Left ventricle myocardium inferior (tissue), 1 donor: ENCODE measurements at places on chromosomes 4 and X. TPM values are rescaled to one million over a fixed set of nuclear protein-coding genes. Genes with fewer than 3 reads are reported as not detected.

CMC4 gene
- 28.1 TPM for total RNA-seq

- no peak for DNase-seq
Measured at GRCh38 chrX:11585174-11585573, 80.5 kb downstream of the ARHGAP6 start.

DNA sequence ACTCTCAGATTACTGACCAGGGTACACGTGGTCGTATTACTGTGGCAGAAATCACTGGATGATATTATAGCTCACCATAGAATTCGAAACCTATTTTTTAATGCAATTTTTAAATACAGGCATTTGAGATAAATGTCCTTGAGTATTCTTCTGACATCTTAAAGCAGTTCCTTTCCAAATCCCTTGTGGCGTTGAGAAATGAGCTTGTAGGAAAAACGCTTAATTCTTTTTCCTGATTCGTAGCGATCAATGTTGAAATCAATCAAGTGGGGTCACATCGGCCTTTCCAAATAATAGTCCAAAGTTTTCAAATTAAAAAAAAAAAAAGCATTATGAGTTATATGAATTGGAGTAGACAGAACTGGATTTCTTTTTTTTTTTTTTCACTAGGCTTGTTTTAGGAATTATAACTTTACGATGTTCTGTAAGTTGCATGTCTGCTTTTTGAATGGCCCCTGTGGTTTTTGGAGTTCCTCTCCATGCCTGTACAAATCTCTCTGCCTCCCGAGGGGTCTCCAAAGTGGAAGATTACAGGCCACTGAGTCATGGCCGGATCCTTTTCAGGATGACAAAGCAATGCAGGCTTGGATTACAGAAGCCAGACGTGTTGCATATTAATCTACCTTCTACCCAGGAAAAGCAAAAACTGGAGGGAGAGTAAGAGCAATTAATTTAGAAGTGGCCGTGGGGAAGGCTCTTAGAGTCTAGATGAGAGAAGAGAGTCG is 226.1 kb downstream of the SHOX start:
- DNase-seq, result no peak

- no peak for DNase-seq
Measured at GRCh38 chr4:83207497-83208101, 77.0 kb downstream of the COQ2 start.

GRCh38 chr4:153729895-153730294 is 29.9 kb downstream of the RNF175 start:
- DNase-seq, result no peak

DNA sequence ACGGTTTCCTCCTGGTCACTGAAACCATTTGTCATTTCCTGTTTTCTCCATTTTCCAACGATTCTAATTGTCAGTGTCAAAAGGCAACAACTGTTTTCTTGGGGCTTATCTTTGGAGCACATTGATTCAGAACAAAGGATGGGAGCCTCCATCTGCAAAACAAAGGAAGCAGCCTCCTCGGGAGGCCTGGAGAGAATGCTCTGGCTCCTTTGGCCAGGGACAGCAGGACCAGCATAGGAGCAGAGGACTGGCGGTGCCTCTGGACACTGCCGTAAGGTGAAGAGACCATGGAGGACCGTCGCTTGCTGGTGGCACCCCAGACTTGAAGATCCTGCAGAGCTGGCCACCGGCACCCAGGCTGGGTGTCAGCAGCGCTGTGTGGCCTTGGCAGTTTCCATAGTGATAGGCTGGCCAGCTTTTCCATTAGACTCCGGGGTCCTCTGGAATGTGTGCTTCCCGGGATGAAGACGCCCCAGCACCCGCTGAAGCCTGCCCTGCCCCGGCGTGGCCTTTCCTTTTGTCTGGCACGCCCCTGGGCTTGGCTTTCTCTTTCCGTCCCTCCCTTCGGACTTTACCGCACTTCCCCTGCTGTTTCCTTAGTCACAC is 61.1 kb upstream of the MTM1 start:
- DNase-seq, result peak; percentile 25

- DNase-seq, result no peak
Measured at GRCh38 chrX:106950381-106950780, 30.2 kb downstream of the CLDN2 start.

DNA sequence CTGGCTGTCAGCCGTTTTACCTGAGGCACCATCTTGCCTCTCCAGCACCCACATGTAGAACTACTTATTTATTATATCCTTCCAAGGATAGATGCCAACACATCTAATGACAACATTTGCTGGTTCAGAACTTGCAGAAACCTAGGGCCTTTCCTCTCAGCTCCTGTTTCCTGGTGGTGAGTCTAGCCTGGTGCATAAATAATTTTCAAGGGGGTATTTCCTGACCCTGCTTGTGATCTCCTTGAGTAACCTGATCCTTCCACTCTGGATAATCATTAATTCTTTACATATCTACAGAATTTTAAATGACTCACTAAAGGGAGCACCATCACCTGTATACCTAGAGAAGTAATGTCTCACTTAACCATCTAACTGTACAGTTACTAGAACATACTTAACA is 153.4 kb downstream of the PPARGC1A start:
- no peak for DNase-seq

DNA sequence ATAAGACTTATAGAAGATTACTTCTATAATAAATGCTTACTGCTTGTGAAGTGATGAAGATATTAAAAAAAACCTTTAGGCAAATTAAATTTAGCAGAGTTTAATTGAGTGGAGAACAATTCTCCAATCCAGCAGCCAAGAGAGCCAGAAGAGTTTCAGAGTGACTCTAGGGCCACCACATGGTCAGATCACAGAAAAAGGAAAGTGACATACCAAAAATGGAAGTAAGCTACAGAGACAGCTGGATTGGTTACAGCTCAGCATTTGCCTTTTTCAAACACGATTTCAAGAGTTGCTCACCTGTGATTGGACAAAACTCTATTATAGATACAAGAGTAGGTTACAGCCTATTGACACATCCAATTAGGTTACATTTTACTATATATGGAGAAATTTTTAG is 79.0 kb upstream of the TRAM1L1 start:
- DNase-seq, result no peak

- no peak for DNase-seq
Measured at GRCh38 chrX:84735025-84735424, 232.8 kb upstream of the HDX start.

HOPX gene
- total RNA-seq, result 21.3 TPM

DNA sequence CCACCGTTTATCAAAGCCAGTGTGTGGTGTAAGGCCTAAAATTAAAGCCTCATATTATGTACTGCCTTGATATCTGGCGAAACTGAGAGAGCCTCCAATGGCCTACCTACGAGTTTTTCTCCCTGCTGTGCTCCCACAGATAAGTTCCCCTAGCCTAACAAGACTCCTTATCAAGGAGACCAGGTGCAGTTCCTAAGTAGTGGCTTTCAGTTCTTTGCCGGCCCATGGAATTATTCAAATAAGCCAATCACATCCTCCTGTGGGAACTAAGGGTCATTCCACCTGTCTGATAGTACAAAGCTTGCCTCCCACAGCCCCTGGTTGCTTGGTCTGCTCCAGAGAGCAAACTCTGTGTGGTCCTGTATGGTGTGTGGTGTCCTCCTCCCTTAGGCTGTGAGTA is 99.8 kb upstream of the TEX13C start:
- DNase-seq, result no peak

- peak; percentile 24 for DNase-seq
Measured at GRCh38 chr4:119103263-119103662, 32.4 kb upstream of the MYOZ2 start.

GRCh38 chrX:48761674-48762471 is at the start of gene GLOD5:
GLOD5 (plus strand) TSS chrX:48761747; CDS start chrX:48761791, 44 bp downstream.
- no peak for DNase-seq

DNA sequence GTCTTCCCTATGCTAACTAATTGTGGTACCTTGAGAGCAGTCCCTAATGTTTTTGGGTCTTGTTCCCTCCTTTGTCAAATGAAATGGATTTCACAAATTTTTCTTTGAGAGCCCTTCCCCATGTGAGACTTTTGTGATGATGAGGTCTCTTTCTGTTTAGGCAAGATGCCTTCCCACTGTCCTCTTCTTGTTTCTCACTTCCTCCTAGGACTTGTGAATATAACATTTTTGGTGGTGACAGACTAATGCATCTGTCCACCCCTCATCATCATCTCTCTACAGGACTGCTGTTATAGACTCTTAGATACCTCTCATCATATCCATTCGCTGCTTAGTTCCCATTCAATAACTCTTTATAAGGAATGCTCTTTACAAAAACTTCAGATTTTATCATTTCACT is 8.7 kb upstream of the ANK2 start:
- no peak for DNase-seq

GRCh38 chrX:8043121-8043520 is 115.9 kb upstream of the PNPLA4 start:
- no peak for DNase-seq

DNA sequence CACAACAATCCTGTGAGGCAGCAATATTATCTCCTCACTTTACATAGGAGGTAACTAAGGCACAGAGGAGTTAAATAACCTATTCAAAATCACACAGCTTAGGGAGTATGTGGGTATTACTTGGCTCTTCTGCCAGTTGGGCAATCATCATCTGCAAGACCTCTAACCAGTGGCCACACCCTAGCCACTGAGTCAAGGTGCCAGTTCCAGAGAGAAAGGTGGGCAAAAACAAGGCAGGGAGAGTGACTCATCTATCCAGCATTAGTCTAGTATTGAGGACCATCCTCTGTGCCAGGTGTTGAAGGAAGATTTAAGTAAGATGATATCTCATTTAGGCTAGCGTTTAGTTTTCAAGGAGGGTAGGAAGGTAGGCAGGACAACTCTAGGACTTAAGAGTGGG is 113.9 kb upstream of the EOLA2 start:
- no peak for DNase-seq

- DNase-seq, result no peak
Measured at GRCh38 chr4:81447566-81448229, 24.0 kb downstream of the RASGEF1B start.

GRCh38 chr4:31065086-31065485 is 344.9 kb downstream of the PCDH7 start:
- DNase-seq, result no peak

TCEAL9 gene
- total RNA-seq, result 23.7 TPM

ATP1B4 gene
- 1.8 TPM for total RNA-seq

- no peak for DNase-seq
Measured at GRCh38 chr4:13092702-13093101, 391.4 kb downstream of the RAB28 start.

DNA sequence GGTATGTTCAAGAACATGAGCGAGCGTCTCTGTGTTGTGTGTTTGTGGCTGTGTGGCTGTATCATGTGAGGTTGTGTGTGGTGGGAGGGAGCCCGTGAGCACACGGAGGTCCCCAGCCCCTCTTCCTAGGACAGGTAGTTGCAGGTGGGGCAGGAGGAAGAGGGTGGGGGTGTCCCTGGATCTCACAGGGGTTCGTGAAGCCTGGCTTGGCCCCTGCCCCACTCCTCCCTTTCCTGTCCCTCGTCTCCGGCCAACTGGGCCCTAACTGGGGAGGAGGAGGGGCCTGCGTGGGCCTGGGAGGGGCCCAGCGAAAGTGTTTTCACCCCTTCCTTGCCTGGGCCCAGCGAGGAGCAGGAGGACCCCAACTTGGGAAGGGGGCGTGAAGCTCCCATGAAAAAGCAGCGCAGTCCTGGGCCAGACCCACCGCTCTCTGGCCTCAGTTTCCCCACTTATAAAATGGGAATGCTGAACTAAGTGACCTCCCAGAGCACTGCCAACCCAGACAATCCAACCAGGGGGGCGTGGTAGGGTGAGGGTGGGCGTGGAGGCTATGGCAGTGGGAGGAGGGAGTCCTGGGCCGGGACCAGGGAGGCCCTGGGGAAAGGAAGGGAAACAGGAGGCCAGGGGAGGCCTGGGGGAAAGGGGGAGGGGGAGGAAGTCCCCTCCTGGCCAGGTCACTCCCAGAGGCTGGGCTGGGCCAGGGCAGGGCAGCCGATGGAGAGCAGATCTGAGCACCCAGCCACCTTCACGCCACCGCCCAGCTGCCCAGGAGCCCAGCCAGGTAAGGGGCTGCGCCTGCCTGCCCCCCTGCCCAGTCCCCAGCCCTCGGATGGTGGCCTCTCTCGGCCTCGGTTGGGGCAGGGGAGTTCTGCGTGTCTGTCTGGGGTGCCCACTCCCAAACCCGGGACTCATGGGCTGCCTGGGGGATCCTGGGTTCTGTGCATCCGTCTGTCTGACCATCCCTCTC is at the start of gene AVPR2:
Gene AVPR2 (plus strand): TSS at position 683 of the 967 bp plus-strand sequence. CDS start 473 bp downstream, outside the sequence.
- DNase-seq, result peak; percentile 36

KIAA1210 gene
- total RNA-seq, result not detected

DNA sequence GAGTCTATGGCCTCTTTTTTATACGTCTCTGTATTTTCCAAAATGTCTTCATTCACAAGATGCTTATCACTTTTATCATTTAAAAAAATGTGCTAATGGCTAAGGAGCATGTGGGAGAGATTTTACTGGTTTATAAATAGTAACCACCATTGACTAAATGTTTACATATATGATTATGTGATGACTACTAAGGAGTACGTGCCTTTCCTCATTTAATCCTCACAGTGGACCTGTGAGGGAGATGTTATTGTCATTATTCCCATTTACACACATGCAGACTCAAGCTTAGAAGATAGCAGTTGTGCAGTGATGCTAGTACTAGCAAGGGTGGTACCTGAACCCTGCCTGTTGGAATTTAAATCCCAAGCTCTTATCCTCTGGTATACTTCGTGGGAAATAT is 2.4 kb downstream of the SRD5A3 start:
- DNase-seq, result no peak

- no peak for DNase-seq
Measured at GRCh38 chrX:25300994-25301393, 285.2 kb upstream of the ARX start.

DNA sequence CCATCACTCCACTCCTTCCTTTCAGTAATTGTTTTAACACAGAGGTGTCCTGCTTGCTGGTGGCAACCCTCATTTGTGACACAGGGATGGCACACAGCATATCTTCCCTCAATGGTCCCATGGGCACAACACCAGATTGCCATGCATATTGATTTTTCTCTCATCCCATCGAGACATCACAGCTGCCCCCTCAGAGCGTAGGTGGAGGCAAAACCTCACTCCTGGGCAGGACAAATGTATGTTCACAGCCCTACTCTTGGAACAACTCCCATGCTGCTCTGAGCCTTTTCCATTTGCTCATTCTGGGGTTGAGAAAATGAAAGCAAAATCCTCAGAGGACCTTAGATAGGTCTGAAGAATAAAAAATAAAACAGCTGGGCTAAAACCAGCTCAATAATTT is 172.2 kb downstream of the GABRB1 start:
- DNase-seq, result no peak

DNA sequence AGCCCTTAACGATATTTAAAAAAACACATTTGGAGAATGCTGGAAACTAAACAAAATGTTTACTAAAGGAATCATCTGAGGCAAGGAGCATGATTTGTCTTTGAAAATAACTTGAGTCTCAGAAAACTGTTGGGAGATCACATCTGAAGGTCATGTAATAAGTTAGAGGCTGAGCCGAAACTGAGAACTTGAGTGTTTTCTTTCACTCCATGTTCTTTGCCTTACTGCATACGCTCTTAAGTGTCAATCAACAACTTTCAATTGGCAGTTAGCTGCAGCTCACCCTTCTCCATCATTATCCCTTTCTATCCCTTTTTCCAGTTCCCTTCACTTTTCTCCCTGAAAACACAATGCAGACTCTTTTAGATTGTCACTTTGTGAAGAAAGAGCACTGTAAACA is 216.2 kb downstream of the ADGRA3 start:
- DNase-seq, result no peak
